Stimulated activated CD8-positive, alpha-beta memory T cell treated with anti-CD3 and anti-CD28 coated beads, Interleukin-15, amount 100 ng/mL, for 24 hours (primary cell): ENCODE measurements at places on chromosomes 4 and X.
A peak's percentile ranks its signal among the peaks of the same experiment; 100 is the strongest.

DNA sequence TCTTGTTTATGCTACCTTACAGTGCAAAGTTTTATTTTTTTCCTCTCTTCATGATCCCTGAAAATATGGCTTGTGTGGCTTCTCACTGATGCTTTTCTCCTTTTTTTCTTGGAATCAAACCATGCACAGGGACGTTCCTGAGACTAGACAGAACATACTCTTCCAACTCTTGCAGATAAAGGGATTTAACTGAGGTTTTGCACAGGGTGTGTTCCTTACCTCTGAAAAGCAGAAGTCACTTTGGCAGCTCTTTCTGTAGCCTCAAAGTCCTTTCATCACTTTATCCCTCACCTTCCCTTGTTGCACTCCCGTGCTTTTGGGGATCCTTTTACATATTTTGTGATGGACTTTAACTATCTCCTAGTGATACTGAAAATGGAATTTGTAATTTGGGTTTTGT, 300.1 kb downstream of the SPRY1 start:
- DNase-seq, result no peak

DNA sequence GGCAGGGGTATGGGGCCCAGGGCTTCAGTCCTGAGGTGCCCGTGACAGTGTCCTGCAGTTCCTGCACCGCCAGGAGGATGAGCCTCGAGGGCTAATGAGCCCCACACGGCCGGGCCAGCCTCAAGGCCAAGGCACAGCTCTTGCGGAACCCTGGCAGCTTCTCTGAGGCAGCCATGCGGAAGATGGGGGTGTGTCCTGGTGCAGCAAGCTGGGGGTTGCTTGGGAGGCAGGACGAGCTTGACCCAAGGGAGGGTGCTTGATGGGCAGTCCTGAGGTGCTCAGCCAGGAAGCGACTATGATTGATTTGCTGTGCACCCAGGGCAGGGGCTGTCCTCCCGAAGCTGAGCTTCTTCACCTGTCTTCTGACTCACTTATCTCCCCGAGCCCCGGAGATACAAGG, 9.1 kb upstream of the FGFR3 start:
- DNase-seq, result no peak

- no peak for DNase-seq
These were observed 218.6 kb downstream of the DCAF12L2 start for GRCh38 chrX:125947501-125947900.

- no peak for DNase-seq
These were observed 94.8 kb downstream of the DNAAF6 start for GRCh38 chrX:107301253-107301652.

DNA sequence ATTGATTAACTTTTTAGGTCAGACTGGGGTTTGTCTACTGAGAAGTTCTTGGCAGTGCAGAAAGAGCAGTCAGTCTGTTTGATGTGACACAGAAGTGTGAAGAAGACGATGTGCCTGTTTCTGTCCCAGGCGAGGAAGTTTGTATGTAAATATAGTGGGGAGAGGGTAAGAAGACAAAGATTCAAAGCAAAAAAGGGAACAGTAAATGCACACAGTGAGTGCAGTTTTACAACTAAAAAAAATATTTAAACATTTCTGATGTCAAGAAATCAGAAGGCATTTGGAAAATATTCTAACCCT, 264.9 kb downstream of the RAPGEF2 start:
- no peak for DNase-seq

GRCh38 chr4:26024079-26024478, 110.1 kb downstream of the SMIM20 start:
- DNase-seq, result no peak

- DNase-seq, result no peak
These were observed 45.8 kb upstream of the GIMD1 start for GRCh38 chr4:106414366-106414765.

DNA sequence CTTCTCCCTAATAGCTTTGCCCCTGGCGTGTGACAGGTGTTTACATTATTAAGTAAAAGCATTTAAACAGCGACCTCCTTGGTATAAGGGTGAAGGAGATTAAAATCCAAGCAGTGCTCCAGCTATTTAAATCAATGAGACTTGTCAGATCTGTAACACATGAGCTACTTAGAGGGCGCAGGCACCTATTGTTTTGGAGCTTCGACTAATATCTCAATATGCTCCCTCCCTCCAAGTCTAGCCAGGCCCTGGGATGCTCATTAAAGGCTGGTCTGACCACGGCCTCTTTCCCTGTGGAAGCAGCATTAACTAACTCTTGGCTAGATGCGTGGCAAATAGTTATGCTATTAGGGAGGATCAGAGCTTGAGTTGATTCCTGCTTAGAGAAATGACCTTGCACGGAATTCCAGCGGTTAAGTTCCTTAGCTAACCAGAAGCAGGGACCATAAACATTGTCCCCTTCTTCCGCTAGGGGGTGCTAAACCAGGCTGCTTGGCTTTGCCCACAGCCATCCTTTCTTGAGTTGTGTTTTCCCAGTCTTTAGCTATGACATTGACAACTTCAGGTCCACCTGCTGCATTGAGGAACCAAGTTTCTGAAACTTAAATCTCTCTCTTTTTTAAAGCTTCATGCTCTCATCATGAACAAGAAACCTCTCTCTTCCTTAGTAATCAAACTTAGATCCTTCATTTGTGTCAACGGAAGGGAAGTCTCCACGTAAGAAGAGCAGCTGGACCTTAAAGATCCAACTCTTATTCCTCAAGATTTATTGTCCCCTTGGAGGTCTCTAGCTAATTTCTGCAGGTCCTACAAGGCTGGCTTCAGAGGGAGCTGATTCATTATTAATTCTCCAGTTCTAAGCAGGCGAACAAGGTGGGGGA, 80.7 kb upstream of the IGFBP7 start:
- DNase-seq, result no peak

GRCh38 chr4:119048446-119048845, 87.2 kb upstream of the MYOZ2 start:
- DNase-seq, result no peak

- no peak for DNase-seq
These were observed 1.7 kb downstream of the PPP2R2C start for GRCh38 chr4:6470502-6471306.

GRCh38 chrX:24426921-24427746, 38.0 kb upstream of the PDK3 start:
- no peak for DNase-seq

GRCh38 chr4:6694177-6694901, 661 bp downstream of the S100P start:
- DNase-seq, result no peak

DNA sequence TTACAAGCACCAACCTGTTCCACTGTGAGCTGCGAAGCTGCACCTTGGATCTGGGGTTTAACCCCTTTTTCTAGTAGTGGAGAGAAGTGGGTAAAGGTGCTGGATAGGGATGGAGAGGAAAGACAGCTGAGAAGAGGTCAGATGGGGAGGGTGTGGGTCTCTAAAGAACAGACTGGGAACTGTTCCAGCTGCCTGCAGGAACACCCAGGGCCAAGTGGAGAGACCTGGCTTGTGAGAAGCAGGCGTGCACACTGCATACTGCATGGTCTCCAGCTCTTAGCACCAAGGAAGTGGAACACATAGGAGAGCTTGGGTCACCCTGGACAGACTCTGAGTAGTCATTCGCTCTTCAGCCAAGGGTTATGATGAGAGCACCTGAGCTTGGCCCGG, 16.1 kb downstream of the BCOR start:
- DNase-seq, result no peak

GRCh38 chrX:129403974-129404669, 119.2 kb downstream of the SMARCA1 start:
- DNase-seq, result no peak

GRCh38 chr4:138588501-138588900, 346.4 kb upstream of the SLC7A11 start:
- DNase-seq, result no peak

DNA sequence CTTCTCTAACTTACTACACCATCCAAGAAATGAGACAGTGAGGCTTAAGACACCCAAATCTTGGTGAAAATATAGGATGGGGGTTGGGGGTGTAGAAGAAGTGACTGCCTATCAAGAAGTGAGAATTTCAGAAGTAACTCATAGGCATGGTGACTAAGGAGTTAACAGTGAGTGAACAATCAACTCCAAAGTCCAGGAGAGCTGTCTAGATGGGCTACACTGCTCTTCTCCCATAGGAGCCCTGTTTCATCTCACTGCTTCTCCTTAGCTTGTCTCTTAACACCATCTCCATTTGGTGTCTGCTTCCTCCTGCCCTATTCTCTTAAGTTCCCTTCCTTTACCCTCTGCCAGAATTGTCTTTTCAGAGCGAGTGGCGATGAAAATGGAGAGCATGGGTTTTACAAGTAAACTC, 22.7 kb downstream of the FABP2 start:
- DNase-seq, result no peak

DNA sequence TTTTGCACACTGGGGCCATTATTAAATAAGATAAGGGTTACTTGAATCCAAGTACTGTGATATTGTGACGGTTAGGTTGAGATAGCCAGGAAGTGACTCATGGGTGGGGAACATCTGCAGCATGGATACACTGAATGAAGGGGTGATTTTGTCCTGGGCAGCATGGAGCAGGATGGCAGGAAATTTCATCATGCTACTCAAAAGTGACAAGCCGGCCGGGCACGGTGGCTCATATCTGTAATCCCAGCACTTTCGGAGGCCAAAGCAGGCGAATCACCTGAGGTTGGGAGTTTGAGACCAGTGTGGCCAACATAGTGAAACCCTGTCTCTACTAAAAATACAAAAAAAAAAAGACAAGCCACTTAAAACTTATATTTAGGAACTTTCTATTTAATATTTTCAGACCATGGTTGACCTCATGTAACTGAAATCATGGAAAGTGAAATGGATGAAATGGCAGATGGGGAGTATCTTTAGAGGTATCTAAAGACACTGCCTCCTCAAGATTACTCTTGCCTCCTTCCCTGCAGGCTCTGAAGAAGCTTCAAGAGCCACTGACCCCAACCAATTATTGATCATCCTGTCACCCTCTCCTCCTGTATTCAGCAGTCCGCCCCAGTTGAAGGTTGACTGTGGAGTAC, 3.9 kb upstream of the TRIM60 start:
- no peak for DNase-seq

DNA sequence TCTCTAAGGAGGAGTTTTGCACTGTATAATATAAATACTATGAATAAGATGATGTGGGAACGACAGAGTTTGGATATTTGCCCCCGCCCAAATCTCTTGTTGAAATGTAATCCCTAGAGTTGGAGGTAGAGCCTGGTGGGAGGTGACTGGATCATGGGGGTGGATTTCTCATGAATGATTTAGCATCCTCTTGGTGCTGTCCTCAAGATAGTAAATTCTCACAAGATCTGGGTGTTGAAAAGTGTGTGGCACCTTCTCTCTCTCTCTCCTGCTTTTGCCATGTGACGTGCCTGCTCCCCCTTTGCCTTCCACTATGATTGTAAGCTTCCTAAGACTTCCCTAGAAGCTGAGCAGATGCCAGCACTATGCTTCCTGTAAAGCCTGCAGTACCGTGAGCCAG, 241.6 kb upstream of the ETNPPL start:
- DNase-seq, result no peak

- no peak for DNase-seq
These were observed 19.6 kb downstream of the COX7B2 start for GRCh38 chr4:46889410-46889809.

- no peak for DNase-seq
These were observed 80.8 kb downstream of the ANKRD50 start for GRCh38 chr4:124631760-124632159.

GRCh38 chr4:32172761-32173160, 1452.6 kb downstream of the PCDH7 start:
- DNase-seq, result no peak

DNA sequence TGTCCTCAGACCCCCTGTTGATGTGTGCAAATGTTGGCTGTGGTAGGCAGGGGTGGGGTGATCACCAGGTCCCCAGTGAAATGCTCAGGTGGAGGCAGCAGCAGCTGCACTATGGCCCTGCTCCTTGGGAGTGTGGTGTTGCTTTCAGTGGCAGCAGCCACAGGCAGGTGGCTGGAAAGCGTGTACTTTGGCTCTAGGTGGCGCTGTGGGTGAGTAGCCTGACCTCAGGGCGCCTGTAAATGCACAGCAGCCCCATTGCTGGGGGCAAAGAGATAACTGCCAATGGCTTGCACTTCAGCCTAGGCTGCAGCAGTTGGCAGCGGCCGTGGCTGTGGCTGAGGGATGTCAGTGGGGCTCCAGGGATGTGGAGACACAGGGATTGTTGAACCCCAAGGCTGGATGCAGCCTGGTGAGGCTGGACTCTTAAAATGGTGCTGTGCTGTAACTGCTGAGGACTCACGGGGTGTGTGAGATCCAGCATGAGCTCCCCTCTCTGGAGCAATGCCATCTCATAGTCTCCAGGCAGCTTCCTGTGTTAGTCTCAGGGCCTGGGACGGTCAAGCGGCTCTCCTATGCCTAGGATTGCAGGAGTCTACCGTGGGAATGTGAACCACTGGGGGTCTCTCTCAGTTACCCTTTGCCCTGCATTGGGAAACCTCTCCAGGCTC, 421.7 kb upstream of the HTR2C start:
- DNase-seq, result no peak

- DNase-seq, result no peak
These were observed 985 bp upstream of the CXCL11 start for GRCh38 chr4:76036855-76037254.

GRCh38 chrX:106626789-106627188, 15.0 kb downstream of the RADX start:
- DNase-seq, result no peak

DNA sequence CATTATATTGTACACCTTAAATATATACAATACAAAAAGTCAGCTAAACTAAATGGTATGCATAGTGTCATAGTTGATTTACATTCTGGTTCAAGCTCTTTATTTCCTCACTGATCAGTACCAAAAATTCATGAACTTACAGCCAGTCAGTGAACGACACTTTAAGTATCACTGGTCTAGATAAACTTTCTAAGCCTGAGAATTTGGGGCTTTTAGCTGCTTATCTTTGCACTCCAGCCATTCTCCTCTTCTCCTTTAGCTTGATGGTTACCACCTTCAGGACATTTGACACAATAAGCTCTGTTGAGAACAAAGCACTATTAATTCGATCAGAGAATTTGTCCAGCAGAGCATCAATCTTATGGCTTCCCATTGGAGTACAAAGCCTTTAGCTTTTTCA, 83.0 kb upstream of the ALG13 start:
- DNase-seq, result no peak

DNA sequence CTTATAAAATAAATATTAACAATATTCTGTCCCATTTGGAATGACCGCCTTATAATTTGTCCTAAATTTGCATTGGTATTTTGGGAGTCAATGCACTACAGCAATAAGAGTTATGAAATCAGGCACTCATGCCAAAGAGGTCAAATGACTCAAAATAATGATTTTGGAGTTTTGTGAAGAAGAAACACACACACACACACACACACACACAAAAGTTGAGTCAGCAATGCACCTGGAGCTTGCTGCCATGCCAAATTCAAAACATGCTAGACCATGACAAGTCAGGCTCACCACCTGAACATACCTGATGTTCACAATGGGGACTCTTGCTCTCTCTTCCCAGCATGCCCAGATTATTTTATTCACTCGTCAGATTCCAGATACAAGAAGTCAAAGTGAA, 56.7 kb downstream of the PROM1 start:
- no peak for DNase-seq

- DNase-seq, result peak; percentile 4
These were observed 73.8 kb upstream of the FREM3 start for GRCh38 chr4:143773998-143774895.
